ENCODE measurements at places on chromosomes 6 and 20.

DNA sequence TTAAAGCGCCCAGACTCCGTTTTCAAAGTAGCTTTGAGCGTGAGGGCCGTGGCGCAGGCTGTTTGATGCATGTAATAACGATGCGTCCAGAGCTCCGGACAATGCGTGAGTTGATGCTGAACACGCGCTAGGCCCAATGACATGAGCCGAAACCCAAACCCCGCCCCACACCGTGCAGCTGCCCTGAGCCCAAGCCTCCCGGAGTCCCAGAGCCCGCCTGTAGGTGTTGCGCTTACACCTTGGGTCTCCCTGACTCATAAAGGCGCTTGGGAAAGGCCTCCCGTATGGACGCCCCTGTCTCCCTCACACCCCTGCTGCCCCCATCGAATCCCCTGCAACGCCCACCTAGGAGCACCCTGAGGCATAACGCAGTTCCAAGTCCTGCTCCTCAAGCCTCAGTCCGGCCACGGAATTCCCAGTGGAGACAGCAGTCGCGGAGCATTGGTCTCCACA lies 87.6 kb downstream of the ERMARD start:
- DNase-seq, result no peak

GRCh38 chr6:12886961-12887775 lies 170.6 kb downstream of the PHACTR1 start:
- DNase-seq, result no peak

- no peak for DNase-seq
Measured at GRCh38 chr20:2911200-2911599, 37.9 kb downstream of the PTPRA start.

GRCh38 chr20:11980263-11980662 lies 62.6 kb downstream of the BTBD3 start:
- DNase-seq, result no peak

- no peak for DNase-seq
Measured at GRCh38 chr6:109166673-109167072, 71.4 kb downstream of the CEP57L1 start.

- no peak for DNase-seq
Measured at GRCh38 chr6:106574741-106575458, 54.4 kb downstream of the RTN4IP1 start.

DNA sequence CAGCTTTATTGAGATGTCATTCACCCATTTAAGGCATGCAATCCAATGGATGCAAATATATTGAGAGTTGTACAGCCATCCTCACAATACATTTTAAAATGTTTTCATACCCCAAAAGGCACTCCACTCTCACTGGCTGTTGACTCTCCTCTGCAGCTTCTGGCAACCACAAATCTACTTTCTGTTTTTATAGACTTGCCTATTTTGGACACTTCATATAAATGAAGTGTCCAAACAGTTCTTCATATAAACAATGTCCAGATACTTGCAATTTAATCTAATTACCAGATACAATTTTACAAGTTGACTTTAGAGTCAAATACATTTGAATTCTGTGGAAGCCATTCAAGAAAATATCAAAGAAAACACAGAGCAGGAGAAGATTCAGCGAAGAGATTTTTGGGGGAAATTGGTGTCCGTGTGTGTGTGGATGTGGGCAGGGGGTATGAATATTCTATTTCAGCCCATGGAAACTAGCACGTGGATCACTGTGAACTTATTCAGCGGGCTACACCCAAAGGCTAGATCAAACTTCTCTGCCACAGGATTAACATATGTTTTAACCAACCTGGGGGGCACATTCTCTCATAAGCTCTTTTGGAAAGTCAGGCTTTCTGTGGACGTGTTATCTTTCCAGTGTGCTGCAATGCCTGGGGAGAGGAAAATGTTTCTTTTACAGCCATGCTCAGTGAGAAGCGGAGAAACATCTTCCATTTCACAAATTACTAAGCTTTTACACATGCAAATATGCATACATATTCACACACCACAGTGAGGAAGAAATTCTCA lies 73.9 kb downstream of the PLG start:
- DNase-seq, result no peak

DNA sequence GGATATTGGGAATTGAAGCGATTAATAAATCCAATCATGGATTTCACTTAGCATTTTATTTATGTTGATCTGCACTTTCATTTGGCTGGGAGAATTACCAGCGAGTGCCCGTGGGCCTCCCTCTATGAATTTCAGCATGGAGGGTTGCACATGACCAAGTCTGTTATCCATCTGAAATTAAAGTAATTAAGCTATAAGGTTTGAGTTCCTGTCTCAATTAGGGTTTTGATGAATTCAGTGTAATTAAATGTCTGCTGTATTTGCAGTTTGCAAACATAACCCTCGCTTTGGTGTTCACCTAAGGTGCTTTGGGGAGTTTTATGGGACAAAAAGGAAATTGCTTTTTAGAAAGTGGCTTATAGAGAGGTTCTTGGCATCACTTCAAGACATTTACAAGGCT lies 169.8 kb upstream of the RIN2 start:
- DNase-seq, result no peak

DNA sequence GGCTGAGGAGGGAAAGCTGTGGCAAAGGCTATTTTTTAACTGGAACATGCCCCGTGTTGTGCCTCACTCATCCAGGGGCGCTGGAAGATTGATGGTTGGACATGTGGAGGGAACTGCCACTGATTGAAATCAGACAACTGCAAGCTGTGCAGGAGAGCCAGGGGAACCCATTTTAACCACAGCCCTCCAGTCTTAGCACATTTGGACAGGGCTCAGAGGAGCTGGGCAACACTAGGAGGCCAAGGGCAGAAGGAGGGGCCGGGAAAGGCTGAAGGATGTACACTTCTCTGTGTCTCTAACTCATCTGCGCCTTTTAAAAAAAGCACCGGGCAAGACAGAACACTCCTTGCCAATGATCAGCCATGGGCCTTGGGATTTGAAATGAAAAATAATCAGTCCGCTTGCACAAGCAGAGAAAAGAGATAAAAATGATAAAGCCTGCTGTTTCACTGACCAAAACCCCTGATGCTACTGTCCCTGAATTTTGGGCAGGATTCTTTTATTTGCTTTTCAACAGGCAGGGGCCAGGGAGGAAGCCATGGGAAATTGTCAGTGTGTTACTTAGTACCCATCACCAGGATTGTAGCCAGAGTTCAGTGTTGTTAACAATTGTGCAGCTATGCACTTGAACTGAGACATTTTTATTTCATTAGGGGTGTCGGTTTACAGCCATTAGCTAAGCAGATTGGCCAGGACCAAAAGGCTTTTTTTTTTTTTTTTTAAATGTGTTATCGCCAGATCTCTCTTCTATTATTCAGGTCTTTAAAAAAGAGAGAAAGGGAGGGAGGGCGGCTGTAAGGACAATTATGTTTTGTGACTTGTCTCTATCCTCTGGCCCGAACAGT lies 109.3 kb upstream of the EYA4 start:
- no peak for DNase-seq

DNA sequence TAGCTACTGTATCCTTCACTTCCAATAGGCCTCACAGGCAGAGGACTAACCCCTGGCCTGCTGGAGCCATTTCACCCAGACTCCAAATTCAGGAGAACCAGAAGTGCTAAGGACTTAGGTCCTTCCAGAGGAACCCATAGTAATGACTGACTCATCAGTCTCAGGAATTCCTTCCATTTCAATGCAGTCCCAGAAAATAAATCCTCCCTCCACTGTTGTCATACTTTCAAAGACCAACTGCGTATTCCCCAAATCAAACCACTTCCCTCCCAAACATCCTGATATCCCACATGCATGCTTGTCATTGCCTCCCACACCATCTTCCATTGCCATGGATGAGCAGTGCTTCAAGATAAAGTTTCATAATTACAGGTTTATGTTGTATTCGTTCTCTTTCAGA lies 31.8 kb upstream of the NT5E start:
- no peak for DNase-seq

- DNase-seq, result no peak
Measured at GRCh38 chr6:9647599-9647998, 767.3 kb downstream of the TFAP2A start.

Measured in CD8-positive, alpha-beta T cell (primary cell).